ENCODE measurements at places on chromosomes 5 and 9.

DNA sequence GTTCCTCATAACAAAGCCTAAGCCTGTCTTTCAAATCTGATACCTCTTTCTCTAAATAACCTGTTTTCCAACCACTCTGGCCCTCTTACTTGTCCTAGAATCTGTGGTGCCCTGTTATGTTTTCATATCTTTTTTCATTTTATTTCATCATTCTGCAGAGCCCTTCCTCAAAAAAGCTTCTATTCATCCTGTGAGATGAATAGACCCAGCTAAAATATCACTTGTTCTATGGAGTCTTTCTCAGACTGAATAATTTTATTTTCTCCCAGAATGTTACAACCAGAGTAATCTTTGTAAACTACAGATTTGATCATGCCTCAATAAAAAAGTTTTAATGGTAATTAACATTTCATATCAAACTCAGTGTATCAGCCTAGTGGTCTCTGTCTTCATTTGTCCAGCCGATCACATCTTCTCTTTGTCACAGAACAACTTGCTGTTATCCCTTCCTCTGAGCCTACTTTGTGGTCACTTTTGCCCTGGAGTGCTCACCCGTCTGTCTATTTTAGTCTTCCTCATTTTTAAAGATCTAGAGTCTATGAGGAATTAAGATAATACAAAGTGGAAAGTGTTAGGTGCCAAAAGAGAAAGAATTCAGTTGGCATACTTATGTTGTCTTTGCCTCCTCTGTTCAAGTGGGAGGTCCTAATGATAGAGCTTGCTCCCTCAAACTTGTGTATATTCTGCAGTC lies 77.8 kb downstream of the ZCCHC7 start:
- DNase-seq = no peak

- no peak for DNase-seq
These were observed 30.2 kb upstream of the SPEF2 start for GRCh38 chr5:35587419-35587818.

DNA sequence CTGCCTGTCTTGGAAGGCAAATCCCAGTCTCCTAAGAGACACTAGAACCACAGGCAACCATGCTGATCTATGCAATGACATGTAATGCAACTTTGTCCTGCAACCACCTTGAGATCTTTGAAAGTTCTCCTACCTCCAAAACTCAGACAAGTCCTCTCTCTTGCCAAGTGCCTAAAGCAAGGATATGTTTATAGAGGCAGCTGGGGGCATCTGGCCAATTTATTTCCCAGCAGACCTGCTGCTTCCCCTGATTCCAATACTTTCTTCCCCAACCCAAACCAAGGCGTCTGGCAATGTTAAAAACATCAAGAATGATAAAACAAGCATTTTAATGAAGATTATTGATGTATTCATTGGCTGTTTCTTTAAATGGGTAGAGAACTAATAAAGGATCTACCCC lies 138.4 kb downstream of the DOCK8 start:
- DNase-seq = no peak

- DNase-seq = no peak
These were observed 498.4 kb downstream of the TLE4 start for GRCh38 chr9:80070071-80070742.

DNA sequence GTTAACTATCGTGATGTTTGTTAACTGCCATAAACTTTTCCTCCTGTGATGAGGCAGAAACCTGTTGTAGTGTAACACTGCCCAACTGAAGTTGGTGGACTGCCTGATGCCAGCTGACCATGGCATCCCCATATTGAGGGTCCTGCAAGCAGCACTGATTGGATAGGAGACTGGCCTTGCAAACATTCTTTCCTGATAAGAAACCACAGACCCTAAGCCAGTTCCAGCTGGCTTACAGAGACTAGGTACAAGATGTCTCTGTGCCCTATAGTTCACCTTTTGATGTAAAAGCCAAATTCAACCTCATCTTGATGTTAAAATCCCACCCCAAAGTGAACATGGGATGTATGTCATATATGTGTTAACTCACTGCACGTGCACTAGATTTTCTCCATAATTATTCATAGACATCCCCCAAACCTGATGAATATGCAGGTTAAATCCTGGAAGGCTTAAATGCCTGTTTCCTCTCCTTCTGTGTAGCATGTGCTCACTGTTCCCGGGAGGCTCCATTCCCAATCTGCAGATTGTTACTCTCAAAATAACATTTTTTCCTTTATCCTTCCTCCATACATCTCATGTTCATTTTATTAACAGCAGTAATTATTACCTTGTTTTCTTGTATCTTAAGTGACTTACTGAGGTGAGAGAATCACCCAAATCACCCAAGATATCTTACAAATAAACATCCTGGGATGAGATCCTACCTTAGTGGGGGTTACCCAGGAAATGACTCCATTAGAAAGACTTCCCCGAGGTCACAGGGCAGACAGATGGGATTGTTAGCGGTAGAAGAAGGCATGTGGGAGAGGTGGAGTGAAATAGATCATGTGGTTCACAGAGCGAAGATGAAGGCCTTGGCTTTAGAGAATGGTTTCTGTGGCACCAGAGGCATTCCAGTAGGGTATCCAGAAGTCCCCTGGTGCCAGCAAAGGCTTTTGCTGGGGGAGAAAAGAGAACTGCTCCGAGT lies 566.7 kb downstream of the CCDC171 start:
- no peak for DNase-seq

GRCh38 chr5:17187011-17187785 lies 30.2 kb upstream of the BASP1 start:
- DNase-seq = no peak

DNA sequence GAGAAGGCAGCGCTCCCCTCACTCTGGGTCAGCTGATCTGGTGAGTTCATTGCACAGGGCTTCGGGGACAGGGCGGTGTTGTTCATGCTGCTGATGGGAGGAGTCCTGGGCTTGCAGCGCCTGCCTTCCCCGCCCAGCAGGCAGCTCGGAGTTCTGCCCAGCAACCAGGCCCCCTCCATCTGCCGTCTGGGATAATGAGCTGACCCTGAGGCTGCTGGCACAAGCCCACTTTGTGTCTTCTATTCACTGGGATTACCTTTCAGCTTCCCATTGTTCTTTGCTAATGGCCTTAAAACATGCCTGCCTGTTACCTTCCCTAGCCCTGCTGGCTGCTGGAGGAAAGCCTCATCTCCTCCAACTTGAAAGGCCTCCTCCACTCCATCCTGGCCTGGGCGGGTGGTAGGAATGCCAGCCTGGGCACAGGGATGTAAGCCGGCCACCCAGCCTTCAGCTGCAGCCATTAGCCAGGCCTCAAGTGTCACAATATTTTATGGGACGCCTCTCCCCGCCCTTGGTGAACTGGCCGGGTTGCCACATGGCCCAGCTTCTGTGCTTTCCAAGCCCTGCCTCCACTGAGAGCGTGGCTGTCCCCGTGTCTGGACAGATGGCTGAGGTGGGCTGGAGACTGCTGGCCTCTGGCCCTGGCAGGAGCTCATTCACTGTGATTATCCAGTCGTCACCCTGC lies 70.4 kb downstream of the GADD45G start:
- no peak for DNase-seq

GRCh38 chr5:27535031-27535557 lies 496.7 kb upstream of the CDH9 start:
- DNase-seq = no peak

DNA sequence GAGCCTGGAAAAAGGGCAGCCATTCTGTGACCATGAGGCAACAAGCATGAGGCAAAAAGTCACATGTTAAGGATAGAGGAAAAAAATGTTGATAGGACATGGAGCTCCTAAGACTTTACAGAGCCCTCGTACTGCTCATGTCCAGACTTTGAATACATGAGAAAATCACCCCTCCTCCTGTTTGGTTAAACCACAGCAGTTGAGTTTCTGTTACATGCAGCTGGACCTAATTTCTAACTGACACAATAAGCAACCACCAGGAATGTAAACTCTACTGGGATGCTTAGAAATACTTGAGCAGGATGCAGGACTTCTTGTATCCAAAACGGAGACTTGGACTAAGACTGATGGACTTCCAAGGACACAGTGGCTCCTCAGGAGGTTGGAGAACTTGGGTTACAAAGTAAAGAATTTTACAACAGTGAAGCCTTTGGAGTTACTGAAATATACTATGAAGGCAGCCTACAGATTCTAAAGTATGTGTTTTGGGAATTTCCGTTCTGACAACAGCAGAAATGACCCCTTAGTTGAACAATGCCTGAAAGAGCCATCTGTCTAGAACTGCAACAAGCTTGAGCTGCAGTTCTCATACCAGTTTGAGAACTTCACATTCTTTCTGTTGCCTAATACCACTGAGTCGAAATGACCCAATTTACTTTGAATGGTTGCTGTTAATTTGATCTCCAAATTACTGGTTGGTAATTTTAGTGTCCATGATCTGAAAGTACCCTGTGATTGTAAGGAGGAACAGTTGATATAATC lies 268.9 kb downstream of the PIK3R1 start:
- no peak for DNase-seq

- DNase-seq = no peak
These were observed 21.7 kb downstream of the PHF2 start for GRCh38 chr9:93597871-93598646.

DNA sequence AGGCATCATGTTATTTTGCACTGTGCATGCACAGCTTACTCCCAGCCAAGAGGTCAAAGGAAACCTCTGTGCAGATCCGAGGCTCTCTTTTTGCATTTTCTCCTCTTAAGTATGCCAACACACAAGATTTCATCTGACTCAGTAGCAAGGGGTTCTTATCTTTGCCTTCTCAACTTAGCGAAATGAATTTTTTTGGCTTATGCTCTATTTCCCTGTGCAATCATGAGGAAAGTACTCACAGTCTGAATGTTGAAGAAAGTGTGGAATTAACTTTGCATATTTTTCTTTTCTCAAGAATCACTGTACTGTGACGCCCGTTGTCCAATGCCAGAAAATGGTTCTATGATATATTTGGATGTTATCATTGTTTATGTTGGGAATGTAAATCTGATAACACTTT lies 173.5 kb upstream of the FBXL7 start:
- DNase-seq = no peak
